ENCODE measurements at places on chromosomes 7 and 10. TPM values are rescaled to one million over a fixed set of nuclear protein-coding genes. Genes with fewer than 3 reads are reported as not detected.

HYAL4 gene
- not detected for total RNA-seq

DNA sequence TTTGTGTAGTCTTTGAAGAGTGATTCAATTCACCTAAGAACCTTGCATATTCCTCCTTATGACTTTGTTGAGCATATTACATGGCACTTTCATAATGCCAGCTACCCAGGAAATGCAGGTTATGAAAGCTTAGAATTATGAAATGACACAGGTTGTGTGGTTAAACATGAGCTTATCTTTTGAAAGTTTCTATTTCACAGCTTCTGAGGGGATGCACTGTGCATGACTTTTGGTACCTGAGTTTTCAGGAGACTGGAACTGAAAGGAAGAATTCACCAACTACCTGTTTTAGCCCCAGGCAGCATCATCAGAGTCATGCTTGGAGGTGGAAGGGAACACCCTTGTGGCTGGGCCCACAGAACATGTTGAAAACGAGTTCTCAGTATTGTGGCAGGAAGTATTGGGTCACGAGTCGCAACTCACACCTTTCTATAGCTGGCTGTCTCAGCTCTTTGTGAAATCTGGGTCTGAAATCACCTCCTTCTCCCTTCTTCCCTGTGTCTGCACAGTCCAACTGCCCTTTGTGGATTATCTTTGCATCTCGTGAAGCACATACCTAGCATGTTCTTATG lies 228.2 kb downstream of the PTEN start:
- H3K4me1 ChIP-seq, result no peaks in the 10 kb centered on the region
- H3K4me3 ChIP-seq, result no peak overlapping the region
- no peaks in the 10 kb centered on the region for H3K36me3 ChIP-seq
- no peaks in the 10 kb centered on the region for H3K27me3 ChIP-seq

GRCh38 chr10:77421591-77421990 lies 216.0 kb downstream of the KCNMA1 start:
- no peaks in the 10 kb centered on the region for H3K4me1 ChIP-seq
- no peak overlapping the region for H3K27ac ChIP-seq
- no peaks in the 10 kb centered on the region for H3K36me3 ChIP-seq
- DNase-seq, result no peak
- H3K27me3 ChIP-seq, result no peaks in the 10 kb centered on the region
- no peak overlapping the region for H3K4me3 ChIP-seq

DNA sequence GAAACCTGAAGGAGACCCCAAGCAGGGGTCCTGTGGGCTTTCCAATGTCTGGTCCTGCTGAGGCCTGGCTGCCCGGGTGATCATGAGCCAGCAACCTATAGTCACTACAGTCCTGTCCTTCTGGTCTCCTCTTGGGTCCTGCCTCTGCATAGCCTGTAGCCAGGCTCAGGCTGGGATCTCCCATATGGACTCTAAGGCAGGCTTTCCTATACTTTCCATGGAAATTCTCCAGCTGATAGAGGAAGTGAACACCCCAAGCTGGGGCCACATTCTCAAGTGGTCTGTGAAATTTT lies 26.4 kb downstream of the ANXA8 start:
- H3K4me3 ChIP-seq, result no peak overlapping the region
- no peak overlapping the region for H3K27ac ChIP-seq
- no peaks in the 10 kb centered on the region for H3K27me3 ChIP-seq
- no peaks in the 10 kb centered on the region for H3K36me3 ChIP-seq

- H3K36me3 ChIP-seq, result no peaks in the 10 kb centered on the region
- H3K27me3 ChIP-seq, result no peaks in the 10 kb centered on the region
- peak overlapping the region; percentile 55 for H3K27ac ChIP-seq
- H3K4me1 ChIP-seq, result peaks cover 30% of the 10 kb centered on the region
- H3K4me3 ChIP-seq, result no peak overlapping the region
These were observed 6.7 kb downstream of the TSC22D4 start for GRCh38 chr7:100472121-100472851.

GRCh38 chr10:36534471-36535002 lies 590.9 kb upstream of the ANKRD30A start:
- no peak for DNase-seq
- H3K27ac ChIP-seq, result no peak overlapping the region
- no peak overlapping the region for H3K4me3 ChIP-seq
- no peaks in the 10 kb centered on the region for H3K36me3 ChIP-seq
- no peaks in the 10 kb centered on the region for H3K27me3 ChIP-seq

BUB3 gene
- 69.3 TPM for total RNA-seq

- H3K4me3 ChIP-seq, result no peak overlapping the region
- no peaks in the 10 kb centered on the region for H3K36me3 ChIP-seq
- H3K27ac ChIP-seq, result no peak overlapping the region
- no peak for DNase-seq
- no peaks in the 10 kb centered on the region for H3K27me3 ChIP-seq
These were observed 64.9 kb downstream of the STEAP1B start for GRCh38 chr7:22435105-22435504.

- no peaks in the 10 kb centered on the region for H3K36me3 ChIP-seq
- no peaks in the 10 kb centered on the region for H3K4me1 ChIP-seq
- DNase-seq, result no peak
- H3K27ac ChIP-seq, result no peak overlapping the region
- no peaks in the 10 kb centered on the region for H3K27me3 ChIP-seq
These were observed 65.6 kb downstream of the DOCK4 start for GRCh38 chr7:112140600-112140999.
